T follicular helper cell (primary cell): ENCODE measurements at places on chromosomes 1 and 21.

GRCh38 chr1:234745844-234746797 lies 136.1 kb upstream of the IRF2BP2 start:
- DNase-seq: no peak

DNA sequence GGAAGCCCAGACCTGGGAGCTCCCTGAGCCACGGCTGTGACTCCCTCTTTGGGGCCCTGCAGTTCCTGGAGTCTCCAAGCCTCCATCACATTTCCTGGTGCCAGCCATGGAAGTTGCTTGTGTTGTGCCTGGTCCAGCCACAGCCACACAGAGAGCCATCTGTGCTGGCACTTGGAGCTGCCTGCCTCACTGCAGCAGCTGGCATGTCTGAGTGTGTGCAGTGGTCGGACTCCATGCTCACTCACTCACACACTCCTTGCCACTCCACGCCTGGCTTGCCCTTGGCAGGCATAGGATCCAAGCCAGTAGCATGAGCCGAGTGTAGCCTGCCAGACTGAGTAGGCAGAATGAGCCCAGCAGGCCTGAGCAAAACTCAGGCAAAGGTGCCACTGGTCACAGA lies 516.3 kb upstream of the BEND5 start:
- no peak for DNase-seq

DNA sequence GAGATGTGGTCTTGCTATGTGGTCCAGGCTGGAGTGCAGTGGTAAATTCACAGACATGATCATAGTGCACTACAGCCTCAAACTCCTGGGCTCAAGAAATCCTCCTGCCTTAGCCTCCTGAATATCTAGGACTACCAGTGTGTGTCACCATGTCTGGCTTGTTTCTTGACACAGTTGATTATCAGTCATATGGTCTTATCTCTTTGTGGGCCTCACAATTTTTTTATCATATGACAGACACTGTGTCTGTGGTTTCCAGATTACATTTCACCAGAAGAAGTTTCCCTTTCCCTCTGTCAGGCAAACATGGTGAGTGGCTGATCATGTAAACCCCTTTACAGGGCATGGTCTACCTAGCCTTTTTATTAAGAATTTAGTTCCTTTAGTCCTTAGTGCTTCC lies 96.1 kb downstream of the HFM1 start:
- DNase-seq: no peak

GRCh38 chr21:33327326-33327725 lies 2.6 kb downstream of the IFNAR1 start:
- DNase-seq: no peak

GRCh38 chr21:45045481-45045880 lies 28.9 kb upstream of the ADARB1 start:
- no peak for DNase-seq

DNA sequence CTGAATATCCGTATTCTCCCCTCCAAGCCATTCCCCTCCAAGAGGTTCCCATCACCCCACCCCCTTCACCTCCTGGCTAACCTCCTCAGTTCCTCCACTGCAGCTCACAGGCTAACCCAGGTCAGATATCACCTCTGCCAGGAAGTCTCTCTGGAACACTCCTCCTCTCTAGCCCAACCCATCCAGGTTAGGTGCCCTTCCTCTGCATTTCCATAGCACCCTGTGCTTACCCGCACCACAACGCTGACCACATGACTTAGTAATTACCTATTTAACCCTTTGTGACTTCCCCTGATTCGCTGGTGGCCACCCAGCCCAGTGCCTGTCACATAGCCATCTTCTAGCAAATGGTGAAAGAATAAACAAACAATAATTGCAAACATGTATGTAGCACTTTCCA lies 49.5 kb upstream of the IFFO2 start:
- DNase-seq: no peak

DNA sequence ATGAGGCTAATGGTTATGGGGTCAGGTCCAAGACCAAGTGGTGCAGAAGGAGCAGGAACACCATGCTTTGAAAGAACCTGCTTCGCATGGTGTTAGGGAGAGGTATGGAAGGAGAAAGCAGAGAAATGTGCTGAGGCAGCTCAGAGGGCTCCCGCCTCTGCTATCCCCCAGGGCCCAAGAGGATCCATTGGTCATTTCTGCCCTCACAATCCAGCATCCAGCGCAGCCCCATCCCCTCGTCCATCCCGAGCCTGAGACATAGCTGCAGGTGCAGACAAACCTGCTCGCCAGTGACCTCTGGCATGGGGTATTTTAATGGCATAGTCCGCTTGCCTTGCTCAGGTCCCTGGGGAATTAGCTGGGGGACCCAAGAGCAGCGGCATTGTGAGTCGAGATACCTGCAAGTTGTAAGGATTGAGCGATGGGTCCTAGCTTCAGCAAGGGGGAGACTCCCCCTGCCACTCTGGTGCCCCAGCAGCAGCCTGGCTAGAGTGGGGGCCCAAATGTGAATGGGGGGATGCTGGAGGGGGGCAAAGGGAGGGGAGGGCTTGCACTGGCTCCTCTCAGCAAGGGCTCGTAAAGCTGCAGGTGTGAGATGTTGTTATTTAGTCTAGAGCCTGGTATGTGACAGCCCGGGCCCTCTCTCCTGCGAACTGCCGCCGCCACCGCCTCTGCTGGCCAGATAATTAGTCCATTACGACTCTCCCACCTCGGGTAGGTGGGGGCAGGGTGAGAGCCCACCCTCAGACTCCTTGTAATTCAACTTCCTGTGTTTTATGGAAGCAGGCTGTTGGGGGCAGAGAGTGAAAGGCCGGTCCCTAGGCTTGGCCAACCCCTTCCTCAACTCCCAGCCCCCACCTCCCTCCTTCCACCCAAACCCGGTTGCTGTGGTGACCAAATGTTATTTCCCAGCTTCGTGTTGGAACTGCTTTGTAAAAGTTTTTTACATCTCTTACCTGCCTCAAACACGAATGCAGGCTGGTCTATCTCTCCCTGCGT lies 118.8 kb downstream of the RNF220 start:
- DNase-seq: no peak

GRCh38 chr1:222045786-222046185 lies 303.9 kb upstream of the DUSP10 start:
- DNase-seq: no peak

- no peak for DNase-seq
Observed at GRCh38 chr1:111894497-111894896, 95.0 kb downstream of the KCND3 start.

GRCh38 chr1:22819361-22819760 lies 108.7 kb downstream of the EPHB2 start:
- DNase-seq: no peak

- DNase-seq: no peak
Observed at GRCh38 chr1:204867666-204868339, 2.9 kb upstream of the NFASC start.

GRCh38 chr1:38489844-38490270 lies 369.7 kb downstream of the RRAGC start:
- DNase-seq: no peak

GRCh38 chr1:54548389-54549044 lies 489 bp downstream of the ACOT11 start:
- no peak for DNase-seq

DNA sequence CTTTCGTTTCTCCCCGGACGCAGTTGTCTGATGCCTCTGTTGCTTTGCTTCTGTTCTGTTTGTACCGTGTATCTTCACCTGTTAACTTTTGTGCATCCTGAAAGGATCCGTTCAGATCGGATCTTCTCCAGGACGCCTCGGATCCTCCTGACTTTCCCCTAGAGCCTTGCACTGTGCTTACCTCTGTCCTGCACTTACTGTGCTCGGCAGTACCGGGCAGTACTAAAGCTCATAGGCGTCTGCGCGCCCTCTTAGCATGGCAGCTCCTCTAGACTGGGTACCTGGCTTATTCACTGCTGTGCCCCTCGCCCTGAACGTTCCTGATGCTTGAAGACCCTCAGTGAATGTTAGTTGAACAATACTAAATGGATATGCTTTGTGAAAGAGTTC lies 934 bp downstream of the SCP2 start:
- no peak for DNase-seq

DNA sequence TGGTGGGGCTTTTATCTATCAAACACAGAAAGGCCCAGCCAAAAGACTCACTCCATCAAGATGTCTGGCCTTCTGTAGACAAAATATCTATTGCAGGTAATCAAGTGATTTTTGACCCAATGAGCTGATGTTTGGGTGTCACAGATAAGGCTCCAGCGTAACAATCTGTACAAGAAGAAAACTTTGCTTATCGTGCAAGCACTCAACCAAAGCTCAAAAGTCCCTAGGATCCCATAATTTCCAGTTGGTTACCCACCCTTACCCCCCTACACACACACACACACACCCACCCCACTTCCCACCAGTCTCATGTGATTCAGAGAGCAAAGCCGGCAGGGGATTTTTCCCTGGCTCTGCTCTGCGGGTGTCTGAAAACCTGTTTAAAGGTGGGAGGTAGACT lies 5.8 kb downstream of the ITPKB start:
- no peak for DNase-seq

GRCh38 chr1:218755128-218755527 lies 410.0 kb downstream of the TGFB2 start:
- no peak for DNase-seq

DNA sequence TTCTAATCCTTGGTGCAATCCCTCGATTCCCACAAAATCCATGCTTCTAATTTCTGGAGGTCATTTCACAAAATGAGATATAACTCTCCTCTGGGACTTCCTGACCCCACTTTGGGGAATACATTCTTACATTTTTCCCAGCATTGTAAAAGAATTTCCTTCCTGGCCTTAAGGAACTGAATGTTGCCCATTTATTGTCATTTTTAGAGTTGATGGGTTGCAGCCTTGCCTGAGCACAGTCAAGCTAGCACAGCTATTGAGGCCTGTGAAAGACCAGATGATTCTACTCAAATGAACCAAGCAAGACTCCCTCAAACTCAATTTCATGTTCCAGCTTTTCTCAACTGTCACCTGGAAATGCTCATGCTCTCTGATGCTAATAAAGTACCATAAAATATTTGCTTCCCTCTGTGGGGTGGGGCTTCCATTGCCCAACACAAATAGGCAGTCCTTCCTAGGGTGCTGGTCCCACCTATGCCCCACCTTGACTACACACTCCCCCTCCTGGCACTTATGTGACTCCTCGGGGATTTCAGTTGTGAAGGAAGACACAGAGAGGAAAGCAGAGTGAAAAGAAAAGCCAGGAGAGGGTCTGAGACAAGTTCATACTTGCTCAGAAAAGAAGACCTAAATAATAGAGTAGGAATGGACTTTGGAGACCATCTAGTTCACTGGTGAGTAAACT lies 24.0 kb upstream of the CDC7 start:
- DNase-seq: no peak

GRCh38 chr1:98364544-98364943 lies 297.0 kb upstream of the SNX7 start:
- DNase-seq: no peak

- DNase-seq: no peak
Observed at GRCh38 chr1:173253046-173253445, 45.9 kb upstream of the TNFSF4 start.

GRCh38 chr1:117026361-117026760 lies 24.8 kb downstream of the CD101 start:
- DNase-seq: no peak
